ENCODE measurements at places on chromosomes 1 and 21.

- DNase-seq: peak; percentile 47
Observed at GRCh38 chr1:202210385-202210784, 16.8 kb downstream of the LGR6 start.

DNA sequence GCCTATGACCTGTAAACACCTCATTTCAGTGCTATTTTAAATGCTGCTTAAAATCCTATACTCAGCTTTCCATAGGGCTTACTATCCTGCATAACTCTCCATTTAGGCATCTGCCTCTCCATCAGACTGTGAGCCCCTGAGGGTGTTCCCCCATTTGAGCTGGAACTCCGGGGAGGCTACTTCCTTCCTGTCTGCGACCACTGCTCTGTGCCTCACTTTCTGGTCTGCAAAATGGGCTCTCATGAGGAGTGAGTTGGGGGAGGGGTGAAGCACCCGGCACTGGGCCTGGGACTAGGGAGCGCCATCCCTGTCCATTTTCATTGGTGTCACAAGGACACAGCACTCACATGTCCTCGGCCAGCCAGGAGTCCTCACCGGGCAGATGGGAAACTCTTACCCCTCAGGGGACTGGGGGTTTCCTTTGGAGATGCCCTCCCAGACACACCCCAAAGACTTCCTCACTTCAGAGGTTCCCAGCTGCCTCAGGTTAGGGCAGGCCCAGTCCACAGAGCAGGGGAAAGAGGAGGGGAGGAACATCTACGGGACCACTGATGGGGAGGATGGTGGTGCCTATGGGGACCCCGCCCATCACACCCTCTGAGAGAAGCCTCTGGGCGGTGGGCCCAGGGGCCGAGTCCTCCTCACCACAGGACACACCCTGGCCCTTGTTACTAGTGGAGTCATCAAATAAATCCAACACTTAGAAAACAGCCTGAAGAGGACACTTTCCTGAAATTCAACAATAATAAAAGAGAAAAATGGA, 134.9 kb downstream of the MATN1 start:
- no peak for DNase-seq

GRCh38 chr1:154755858-154756730, 114.0 kb downstream of the KCNN3 start:
- no peak for DNase-seq

DNA sequence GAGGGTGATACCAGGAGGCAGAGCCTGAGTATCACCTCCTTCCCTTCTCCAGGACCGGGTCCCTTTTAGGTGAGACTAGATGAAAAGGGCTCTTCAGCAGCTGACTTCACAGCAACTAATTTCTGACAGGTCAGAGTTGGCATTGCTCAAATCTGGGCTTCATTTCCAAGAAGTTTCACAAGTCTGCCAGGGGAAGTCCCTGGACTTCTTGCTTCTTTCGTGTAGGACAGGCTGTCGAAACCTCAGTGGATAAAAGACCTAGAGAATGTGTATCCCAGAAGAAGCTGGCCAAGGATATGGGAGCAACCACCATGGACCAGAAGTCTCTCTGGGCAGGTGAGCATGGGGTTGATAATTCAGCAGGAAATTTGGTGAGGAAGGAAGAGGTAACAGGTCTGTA, at the start of gene CHI3L2:
Gene CHI3L2 (plus strand): TSS at position 280 of the 400 bp plus-strand sequence. CDS start 17 bp downstream, at position 297.
- DNase-seq: no peak

DNA sequence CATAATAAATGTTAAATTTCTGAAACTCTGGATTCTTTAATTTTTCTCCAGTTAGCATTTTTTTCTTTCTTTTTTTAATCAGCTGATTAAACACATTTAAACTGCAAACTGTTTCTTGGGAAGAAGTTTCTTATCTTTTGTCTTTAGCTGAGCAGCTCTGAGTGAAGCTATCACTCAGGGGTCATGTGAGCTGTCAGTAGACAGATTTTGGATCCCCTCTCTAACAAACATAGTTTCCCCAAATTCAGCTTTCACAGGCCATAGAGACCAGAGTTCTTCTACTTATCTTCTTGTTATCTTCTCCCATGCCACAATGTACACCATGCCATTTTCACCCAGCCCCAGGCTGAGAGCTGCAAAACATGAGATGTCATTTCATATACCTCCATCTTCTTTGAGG, 148.9 kb downstream of the CDC42BPA start:
- no peak for DNase-seq

DNA sequence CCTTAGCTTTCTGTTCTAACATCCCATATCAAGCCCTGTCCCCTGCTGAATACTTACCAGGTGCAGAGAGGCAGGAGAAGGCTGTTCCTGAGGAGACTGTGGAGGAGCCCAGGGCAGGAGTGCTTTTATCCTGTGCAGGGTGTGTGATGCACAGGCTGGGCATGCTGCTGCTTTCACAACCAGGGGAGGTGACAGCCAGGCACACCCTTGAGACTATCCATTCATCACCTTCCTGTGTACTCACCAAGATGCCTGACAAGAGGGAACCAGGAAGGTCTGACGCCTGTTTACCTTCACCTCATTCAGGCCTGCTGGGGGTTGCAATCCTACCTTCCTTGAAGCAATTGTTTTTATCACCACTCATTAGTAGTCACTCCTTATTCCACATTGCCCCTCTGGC, at the start of gene LCE3E:
Gene LCE3E (minus strand): TSS at position 100 of the 400 bp plus-strand sequence. CDS start 572 bp downstream, outside the sequence.
- DNase-seq: no peak

DNA sequence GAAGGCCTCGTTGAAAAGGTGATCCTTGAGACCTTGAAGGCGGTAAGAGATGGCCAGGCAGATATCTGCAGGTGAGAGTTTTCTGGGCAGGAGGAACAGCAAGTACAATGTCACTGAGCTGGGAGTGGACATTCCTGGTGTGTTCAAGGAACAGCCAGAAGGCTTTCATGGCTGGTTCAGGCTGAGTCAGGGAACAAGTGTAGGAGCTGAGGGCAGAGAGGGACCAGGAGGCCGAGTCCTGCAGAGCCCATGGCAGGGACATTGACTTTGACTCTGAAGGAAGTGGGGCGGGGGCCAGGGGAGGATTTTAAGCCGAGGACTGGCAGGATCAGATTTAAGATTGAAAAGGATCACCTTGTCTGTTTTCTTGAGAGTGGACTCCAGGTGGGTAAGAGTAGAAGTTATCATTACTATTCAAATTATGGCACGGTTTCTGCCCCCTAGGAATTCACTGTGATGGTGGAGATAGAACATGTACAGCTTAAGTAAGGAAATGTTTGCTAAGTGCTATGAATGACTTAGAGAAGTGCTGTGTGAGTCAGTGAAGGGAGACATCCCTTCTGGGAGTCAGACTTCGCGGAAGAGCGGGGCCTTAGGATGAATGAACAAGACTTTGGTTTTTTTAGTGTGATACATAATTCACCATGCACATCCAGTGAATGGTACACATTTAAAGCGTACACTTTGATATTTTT, 202.3 kb downstream of the KIF26B start:
- no peak for DNase-seq

DNA sequence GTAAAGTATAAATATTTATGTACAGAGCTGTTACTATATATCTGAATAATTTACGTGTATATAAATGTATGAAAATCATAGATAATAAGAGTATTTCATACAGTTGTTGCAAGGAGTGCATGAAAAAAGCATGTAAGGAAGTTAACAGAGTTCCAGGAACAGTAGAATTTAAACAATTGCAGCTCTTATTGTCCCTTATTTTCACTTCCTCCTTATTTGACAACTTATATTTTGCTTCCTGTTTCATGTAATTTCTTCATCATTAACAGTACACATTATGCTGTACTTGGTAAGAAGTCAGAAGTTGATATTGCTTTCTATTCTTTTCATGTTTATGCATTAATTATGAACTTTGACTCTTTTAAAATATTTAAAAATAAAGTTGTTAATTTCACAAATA, 681.5 kb downstream of the LRRIQ3 start:
- DNase-seq: no peak

GRCh38 chr1:114082304-114082630, 71.4 kb downstream of the SYT6 start:
- no peak for DNase-seq

GRCh38 chr1:235556807-235557206, 52.6 kb upstream of the B3GALNT2 start:
- DNase-seq: no peak

DNA sequence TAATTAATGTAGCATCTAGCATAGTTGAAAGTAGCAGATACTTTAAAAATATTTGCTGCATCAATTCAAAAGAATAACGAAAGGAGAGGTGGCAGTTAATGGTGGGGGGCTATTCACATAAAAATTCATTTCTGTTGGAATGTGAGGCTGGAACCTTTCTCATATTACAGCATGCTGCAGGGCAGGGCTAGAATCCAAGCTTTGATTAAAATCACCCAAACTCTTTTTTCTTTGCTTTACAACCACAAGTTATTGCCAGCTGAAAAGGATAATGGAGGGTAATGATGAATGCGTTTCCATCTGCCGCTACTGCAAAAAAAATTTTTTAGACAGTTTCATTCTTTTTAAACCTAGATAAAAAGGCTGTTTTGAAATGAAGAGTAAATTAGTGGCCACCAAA, 9.8 kb downstream of the DISP1 start:
- DNase-seq: no peak

GRCh38 chr1:161020509-161021164, at the start of gene F11R:
TSS of gene F11R (minus strand) at chr1:161021152. CDS start at chr1:161021073, 79 bp downstream.
- DNase-seq: no peak

DNA sequence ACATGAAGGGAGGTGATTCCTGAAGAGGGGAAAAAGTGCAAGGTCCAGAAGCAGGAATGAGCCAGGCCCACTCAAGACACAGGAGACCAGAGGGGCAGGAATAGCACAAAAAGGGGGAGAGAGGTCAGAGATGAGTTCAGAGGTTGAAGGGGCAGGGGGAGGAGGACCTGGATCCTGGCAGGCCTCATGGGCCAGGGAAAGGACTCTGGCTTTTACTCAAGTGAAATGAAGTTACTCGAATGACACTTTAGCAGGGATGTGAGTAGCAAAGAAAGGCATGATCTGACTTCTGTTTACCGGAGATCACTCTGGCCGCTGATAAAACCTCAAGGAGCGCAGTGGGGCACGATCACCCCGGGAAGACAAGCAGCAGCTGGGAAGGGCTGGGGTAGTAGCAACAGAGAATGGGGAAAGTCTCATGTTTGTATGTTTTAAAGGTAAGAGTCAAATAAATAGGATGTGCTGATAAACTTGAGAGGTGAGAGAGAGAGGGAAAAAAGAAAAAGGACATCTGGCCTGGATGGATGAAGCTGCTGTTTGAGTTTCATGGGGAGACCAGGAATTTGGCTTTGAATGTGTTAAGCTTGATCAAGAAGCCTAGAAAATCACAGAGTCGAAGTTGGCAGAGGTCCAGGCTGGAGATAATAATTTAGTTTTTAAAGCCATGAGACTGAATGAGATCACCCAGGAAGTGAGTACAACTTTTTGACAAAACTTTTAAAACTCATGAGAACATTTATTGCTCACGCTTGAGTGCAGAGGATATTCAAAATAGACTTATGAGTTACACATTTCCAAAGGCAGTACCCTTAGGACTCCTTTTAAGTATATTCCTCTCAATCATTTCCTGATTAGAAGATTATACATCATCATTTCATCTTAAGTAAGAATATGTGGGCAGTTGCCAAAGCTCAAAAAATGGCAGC, 156.0 kb downstream of the RERE start:
- DNase-seq: no peak

DNA sequence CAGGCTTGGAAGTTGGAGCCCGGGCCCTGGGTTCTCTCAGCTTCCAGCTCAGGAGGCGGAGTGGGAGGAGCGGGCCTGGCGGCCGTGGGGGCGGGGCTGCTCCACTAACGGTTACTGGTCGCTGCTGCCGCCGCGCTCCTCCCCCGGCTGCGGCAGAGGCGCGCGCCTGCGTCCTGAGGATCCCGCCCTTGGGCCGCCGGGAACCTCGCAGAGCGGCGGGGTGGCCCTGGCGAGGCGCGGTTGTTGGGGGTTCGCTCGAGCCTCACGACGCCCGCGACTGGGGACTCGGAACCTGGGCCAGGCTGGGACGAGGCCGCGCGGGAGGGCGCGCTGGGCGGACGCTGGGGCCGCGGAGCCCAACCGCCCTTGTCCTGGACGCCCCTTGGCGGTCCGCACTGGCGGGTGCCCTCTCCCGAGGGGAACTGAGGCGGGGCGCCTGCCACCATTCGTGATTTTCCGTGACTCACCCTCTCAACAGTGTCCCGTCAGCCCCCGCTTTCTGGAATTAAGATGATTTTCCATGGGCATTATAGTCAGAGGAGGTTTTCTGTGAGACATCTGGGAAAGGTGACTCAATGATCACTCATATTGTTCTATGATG, 34.1 kb downstream of the OR2G3 start:
- peak; percentile 70 for DNase-seq
